Glomerular endothelial cell (primary cell): ENCODE measurements at places on chromosomes 13 and 19. TPM values are rescaled to one million over a fixed set of nuclear protein-coding genes. Genes with fewer than 3 reads are reported as not detected.

DNA sequence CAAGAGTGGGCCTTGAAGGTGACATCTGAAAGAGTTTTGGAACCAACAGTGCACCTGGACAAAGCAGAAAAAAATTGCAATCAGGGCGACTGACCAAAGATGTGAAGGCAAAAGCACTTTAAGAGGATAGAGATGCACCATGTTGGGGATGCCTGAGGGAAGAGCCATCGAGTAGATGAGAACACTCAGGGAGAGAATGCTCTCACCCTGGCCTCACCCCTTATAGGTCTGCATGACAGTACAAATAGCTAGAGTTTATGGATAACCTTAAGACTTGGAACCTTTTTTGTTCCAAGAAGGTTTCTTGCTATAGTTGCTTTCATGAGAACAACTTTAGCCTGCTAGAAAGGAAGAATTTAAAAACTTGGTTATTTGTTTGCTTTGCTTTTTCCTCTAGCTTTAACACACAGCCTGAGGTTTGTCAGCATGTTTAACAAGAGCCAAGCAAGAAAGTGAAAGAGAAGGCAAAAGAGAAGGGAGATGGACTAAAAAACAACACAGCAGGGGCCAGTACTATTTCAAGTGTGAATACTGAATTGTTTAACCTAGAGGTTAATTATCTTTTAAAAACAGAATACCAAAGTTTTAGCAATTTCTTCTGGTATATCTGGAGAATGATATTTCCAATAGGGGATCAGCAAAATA is 418.9 kb downstream of the DIAPH3 start:
- DNase-seq = no peak

- DNase-seq = no peak
These were observed 8.8 kb downstream of the ZIC2 start for GRCh38 chr13:99990126-99990977.

- DNase-seq = no peak
These were observed 257.8 kb upstream of the IPO5 start for GRCh38 chr13:97695684-97696083.

DNA sequence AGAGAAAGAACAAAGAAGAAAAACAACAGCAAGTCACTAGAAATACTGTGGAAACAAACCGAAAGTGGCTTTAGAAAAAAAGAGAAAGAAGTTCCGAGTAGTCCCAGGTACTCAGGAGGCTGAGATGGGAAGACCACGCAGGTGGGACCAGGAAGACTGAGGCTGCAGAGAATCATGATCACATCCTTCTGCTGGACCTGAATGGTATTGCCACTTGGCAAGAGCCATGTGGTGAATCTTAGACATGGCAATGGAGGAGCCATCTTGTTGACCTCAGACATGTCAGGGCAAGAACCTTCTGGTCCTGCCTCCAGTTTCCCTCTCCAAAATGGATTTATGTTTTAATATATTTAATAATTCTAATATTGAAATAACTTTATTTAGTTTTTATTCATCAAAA is 37.4 kb upstream of the ZNF724 start:
- DNase-seq = no peak

- no peak for DNase-seq
These were observed 11.9 kb downstream of the EFNB2 start for GRCh38 chr13:106523576-106523975.

GRCh38 chr19:38190061-38190460 is 34.0 kb downstream of the DPF1 start:
- DNase-seq = no peak

- DNase-seq = no peak
These were observed 22.8 kb downstream of the TM6SF2 start for GRCh38 chr19:19250196-19250801.

GRCh38 chr19:43589277-43589676 is 6.7 kb downstream of the IRGQ start:
- DNase-seq = no peak

DNA sequence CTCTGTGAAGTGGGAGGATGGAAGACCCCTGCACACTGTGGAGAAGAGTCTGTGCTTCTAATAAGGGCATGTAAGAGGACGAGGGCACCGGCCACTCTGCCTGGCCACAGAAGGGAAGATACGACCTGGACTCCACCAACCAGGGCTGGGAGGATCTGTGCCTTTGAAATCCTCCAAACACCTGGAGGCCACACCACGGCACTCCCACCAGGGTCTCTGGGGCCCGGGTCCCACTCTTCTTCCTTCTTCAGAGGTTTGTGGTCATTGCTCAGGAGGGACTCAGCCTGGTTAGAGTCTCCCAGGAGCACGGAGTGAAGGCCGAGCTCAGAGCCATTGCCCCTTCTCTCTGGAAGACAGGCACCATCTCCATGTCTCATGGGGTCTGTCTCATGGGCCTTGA is 42.0 kb downstream of the RAB20 start:
- DNase-seq = no peak

GRCh38 chr13:20570517-20570916 is 3.6 kb downstream of the IFT88 start:
- DNase-seq = no peak

The AP3D1 gene
- 128 and 195 TPM in 2 replicates for total RNA-seq

The PPP1R13L gene
- 16.2 and 44.6 TPM in 2 replicates for total RNA-seq
